GM20000 (cell line): ENCODE measurements at places on chromosomes 4 and X.

- DNase-seq, result no peak
These were observed 5.3 kb downstream of the DIAPH2 start for GRCh38 chrX:96689991-96690390.

DNA sequence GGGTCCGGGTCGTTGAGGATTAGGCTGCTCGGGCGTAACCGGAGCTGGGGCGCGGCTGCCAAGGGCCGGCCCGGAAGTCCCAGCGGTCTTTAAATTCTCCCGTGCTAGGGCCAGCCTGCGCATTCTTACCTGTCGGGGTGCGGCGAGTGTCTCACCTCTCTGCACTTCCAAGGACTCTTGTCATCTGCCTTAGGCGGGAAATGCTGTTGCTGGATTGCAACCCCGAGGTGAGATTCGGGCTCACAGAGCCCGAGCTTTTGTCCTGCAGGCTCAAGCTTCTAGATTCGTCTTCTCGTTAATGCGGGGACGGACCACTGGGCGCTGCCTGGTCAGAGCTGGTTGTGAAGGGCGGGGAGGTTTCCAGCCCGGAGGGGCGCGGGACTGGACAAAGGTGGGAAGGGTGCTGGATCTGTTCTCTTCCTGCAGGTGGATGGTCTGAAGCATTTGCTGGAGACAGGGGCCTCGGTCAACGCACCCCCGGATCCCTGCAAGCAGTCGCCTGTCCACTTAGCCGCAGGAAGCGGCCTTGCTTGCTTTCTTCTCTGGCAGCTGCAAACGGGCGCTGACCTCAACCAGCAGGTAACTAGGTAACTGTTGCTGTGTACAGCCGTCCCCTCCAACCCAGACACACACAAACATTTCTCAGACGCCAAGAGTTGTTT, at the start of gene ANKRD37:
Gene ANKRD37, plus strand, starts transcription at position 118 of the 662 bp plus-strand sequence. Its CDS starts 83 bp downstream, at position 201.
- DNase-seq, result no peak

DNA sequence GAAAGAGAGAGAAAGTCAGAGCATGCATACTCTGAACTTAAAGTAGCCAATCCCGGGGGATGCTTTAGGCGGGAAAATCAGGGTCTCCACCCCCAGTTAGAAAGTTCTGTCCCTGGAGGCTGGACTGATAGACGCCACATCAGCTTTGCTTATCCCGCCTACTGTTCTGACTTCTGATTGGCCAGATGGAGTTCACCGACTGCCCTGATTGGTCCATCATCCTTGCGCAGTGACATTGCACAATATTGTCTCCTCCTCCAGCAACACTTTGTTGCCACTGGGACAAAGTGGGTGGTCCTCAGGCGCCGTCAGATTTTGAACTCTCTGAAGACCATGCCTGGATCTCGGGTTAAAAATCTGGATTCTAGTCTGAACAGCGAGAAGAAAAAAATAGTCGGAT, 50.3 kb downstream of the SSX3 start:
- DNase-seq, result no peak

- no peak for DNase-seq
These were observed 45.1 kb downstream of the CHM start for GRCh38 chrX:86002076-86002896.

GRCh38 chrX:29662759-29663503, 552.4 kb upstream of the MAGEB2 start:
- DNase-seq, result no peak

DNA sequence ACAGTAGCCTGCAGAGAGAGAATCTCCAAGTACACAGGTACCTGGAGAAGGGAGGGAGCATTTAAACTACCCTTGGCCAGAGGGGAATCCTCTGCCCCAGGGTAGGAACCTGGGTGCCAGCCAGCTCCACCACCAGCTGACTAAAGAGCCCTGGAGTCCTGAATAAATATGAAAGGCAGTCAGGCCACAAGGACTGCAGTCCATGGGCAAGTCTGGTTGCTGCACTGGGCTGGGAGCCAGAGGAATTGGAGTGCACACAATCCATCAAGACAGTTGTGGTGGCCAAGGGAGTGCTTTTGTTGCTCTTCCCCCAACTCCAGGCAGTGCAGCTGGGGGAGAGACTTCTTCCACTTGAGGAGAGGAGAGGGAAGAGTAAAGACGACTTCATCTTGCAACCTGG, 172.5 kb downstream of the HNRNPD start:
- no peak for DNase-seq

DNA sequence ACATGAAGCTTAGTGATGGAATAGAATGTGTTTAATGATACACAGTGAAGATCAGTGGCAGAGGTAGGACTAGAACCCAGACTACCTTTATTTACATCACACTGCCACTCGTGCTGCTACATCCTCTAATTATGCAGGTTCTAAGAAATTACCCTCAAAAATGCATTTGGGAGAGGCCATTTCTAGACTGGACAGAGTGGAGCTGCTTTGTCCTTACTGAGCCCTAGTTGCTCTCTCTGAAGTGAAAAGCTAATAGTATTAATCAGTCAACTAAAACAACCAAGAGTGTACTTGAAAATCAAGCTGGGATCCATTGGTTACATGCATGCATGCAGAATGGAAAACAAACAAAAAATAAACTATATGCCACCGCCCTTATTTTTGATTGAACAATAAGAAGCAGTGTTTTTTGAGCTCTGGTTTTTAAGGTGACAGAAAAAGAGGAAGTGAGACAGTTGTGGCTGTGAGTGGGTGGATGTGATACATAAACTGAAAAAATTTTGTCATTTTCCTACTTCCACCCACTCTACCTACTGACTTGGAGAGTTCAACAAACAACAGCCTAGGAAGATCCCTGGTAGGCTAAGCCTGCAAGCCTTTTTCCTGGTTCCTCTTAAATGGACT, 6.8 kb upstream of the VSIG4 start:
- DNase-seq, result peak; percentile 19

GRCh38 chr4:44415251-44415650, 33.4 kb downstream of the KCTD8 start:
- DNase-seq, result no peak

DNA sequence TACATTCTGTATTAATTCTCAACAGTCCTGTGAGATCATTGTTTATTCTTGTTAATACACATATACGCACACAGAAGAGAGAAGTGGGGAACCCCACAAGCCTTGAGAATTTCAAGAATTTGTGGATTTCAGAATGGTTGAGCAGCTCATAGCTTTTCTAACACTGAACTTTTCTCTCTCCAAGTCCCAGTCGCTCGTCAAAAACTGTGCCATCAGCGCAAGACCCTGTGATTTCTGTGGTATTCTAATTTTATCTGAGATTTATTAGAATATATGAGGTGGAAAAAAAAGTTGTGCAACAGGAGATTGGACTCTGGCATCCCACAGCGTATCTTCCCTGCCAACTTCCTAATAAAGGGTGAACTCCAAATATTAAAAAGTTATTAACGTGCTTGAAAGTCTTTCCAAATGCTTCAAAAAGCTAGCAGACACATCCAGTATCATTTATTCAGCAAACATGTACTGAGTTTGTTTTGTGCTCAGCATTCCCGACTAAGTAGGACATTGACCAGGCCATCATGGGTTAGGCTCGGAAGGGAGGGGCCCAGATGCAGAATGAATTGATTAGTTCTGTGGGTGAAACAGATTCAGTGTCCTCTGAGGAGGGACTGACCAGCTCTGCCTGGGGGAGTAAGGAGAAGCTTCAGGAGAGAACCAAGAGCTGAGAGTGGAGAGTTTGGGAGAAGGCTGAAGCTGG, 165.6 kb downstream of the CBR4 start:
- DNase-seq, result no peak

DNA sequence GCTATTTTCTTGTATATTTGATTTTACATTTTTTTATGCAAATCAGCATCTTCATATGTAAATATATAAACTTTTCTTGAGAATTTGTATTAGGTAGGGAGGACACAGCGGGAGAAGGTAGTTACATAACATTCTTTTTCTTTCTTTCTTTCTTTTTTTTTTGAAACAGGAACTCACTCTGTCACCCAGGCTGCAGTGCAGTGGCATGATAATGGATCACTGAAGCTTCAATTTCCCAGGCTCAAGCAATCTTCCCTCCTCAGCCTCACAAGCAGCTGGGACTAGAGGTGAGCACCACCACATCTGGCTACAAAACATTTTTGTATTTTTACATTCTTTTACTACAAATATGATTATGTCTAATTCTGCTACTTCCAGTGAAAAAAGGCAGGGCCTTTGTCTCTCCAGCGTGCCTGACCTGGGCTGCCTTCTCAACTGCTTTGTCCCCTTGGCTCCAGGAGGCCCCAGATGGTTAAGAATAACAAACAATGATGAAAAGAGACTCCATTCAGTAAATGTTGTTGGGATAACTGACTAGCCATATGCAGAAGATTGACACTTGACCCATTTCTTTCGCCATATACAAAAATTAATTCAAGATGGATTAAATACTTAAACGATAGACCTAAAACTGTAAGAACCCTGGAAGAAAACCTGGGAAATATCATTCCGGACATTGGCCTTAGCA, 46.5 kb upstream of the FAT4 start:
- DNase-seq, result no peak

DNA sequence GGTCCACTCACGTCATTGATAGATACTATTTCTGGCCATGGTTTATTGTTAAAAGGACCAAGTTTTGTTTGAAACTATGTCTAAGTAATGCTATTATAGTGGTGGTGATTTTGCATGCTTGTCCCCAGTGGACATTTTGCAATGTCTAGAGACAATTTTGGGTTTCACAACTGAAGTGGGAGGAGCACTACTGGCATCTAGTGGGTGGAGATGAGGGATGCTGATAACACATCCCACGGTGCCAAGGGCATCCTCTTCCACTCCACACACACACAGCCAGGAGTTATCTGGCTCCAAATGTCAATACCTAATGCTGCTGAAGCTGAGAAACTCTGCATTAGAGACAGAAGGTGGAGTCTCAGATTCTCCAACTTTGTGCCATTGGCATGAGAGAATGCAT, 131.2 kb downstream of the FRMPD4 start:
- DNase-seq, result no peak
